Glutamatergic neuron (in vitro differentiated cells): ENCODE measurements at places on chromosomes 5 and 9.
A peak's percentile ranks its signal among the peaks of the same experiment; 100 is the strongest.

GRCh38 chr5:5298841-5299541 lies 123.5 kb upstream of the ICE1 start:
- peaks cover 2% of the 10 kb centered on the region for H3K4me1 ChIP-seq
- no peak for DNase-seq
- peaks cover 3% of the 10 kb centered on the region for H3K27me3 ChIP-seq

- H3K27ac ChIP-seq: no peak overlapping the region
- no peak overlapping the region for H3K4me3 ChIP-seq
- no peaks in the 10 kb centered on the region for H3K27me3 ChIP-seq
- no peak for DNase-seq
- peaks cover 7% of the 10 kb centered on the region for H3K4me1 ChIP-seq
- no peaks in the 10 kb centered on the region for H3K36me3 ChIP-seq
These were observed 261.6 kb downstream of the NFIB start for GRCh38 chr9:14052359-14052758.

- peaks cover 2% of the 10 kb centered on the region for H3K4me1 ChIP-seq
- H3K36me3 ChIP-seq: no peaks in the 10 kb centered on the region
- no peaks in the 10 kb centered on the region for H3K27me3 ChIP-seq
- DNase-seq: no peak
- H3K4me3 ChIP-seq: no peak overlapping the region
- H3K27ac ChIP-seq: no peak overlapping the region
These were observed 211.6 kb downstream of the MAST4 start for GRCh38 chr5:66807743-66808142.

DNA sequence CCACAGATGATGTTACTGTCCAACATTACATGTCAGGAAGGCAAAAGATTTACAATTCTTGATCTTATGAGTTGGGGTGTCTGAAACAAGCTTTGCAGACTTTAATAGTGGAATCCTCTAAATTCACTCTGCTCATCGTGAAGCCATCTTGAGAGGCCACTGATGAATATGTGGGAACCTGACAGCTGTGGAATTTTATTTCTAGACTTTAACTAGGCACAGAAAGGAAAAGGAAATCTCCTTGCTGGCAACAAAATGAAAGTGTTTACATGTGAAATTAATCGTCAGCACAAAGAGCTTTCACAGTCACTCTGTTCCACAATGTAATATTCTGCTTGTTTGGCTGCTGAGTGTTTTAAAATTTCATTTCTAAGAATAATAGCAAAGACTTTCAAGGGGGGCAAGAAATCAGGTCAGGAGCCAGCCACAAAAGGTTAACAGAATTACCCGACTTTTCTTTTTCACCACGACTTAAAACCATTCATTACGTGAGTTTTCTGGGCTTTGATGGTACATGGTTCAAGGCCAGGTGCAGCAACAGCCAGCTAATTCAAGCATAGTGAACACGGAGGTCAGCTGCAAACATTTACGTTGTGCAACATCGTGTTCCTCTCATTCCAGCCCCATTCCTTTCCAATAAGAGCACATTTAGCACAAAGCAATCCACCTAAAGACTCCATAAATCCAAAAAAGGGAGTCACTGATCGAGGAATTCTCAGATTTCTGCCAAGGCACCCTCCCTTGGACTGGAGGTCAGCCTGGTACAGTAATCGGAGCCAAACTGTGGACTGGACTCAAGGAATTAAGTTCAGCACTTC lies 14.6 kb downstream of the NREP start:
- H3K4me3 ChIP-seq: peak overlapping the region; percentile 61
- peaks cover 4% of the 10 kb centered on the region for H3K27me3 ChIP-seq
- H3K27ac ChIP-seq: peak overlapping the region; percentile 88
- no peak for DNase-seq
- no peaks in the 10 kb centered on the region for H3K36me3 ChIP-seq
- H3K4me1 ChIP-seq: peaks cover 63% of the 10 kb centered on the region

- H3K27me3 ChIP-seq: no peaks in the 10 kb centered on the region
- H3K36me3 ChIP-seq: no peaks in the 10 kb centered on the region
- no peak overlapping the region for H3K4me3 ChIP-seq
- H3K27ac ChIP-seq: peak overlapping the region; percentile 23
These were observed 38.0 kb downstream of the PALM2AKAP2 start for GRCh38 chr9:109817846-109818472.

DNA sequence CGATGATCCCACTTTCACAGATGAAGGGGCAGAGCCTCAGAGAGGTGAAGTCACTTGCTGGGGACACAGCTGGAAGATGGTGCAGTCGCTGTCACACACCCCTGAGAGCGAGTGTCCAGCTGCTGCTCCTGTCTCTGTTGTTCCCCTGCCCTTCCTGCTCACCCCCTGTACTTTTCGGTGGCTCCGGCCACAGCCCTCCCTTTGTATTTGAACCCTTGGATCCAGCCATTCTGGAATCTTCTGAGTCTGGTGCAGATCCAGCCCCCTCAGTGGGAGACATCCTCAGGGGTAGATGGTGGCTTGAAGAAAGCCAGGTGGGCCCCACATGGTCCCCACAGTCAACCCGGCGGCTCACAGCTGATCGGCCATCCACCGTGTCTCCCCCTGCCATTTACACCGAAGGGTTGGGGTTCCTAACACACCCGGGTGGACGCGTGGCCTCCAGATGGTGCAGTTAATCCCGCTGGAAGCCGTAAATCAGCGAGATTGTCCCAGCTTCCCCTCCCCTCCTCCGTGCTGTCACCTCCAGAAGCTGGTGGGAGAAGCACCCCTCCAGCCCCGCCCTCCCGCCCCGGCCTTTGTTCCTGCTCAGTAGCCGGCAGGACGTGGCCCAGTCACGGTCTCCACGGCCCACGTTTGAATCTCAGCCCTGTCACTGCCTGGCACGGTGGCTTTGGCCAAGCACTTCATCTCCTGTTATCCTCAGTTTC lies 204.8 kb downstream of the C9orf50 start:
- peak overlapping the region; percentile 52 for H3K4me3 ChIP-seq
- peaks cover 9% of the 10 kb centered on the region for H3K27me3 ChIP-seq
- no peaks in the 10 kb centered on the region for H3K36me3 ChIP-seq
- peak overlapping the region; percentile 97 for H3K27ac ChIP-seq
- no peak for DNase-seq
